ENCODE measurements at places on chromosomes 2 and 18. TPM values are rescaled to one million over a fixed set of nuclear protein-coding genes. Genes with fewer than 3 reads are reported as not detected.
A peak's percentile ranks its signal among the peaks of the same experiment; 100 is the strongest.

Gene FN1
- polyA plus RNA-seq = 468 TPM

GRCh38 chr2:21301871-21302455, 178.2 kb downstream of the TDRD15 start:
- no peak for DNase-seq

DNA sequence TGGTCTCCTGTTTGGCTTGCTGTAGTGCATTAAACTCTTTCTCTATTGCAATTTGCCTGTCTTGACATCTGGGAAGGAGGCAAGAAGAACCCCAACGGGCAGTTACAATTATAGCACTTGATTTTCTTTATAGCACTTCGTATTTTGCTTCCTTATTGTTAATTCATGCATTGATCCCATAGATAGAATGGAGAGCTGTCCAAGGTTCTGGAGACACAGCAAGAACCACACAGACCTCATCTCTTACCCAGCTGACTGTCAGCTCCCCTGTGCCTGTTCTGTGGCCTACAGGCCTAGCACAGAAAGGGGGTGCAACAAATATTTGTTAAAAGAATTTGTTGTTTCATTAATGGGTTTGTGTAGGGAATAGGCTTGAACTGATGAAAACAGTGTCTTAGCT, 194.3 kb downstream of the GALNT1 start:
- DNase-seq = peak; percentile 2

DNA sequence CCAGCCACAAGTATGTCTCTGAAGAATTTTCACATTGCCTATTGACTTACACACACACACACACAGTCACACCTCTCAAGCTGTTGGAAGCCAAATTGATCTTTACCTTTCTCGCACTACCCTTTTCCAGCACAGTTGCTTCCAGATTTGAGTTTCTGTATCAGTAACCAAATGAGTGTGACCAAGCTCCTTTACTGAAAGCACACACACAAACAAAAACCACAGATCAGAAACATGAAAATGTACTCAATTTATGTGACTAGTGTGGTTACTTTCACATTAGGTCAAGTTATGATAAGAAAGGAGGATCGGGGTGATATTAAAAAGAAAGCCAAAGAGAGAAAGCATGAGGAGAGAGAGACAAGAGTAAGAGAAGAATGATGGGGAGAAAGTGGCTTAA, 993.9 kb upstream of the POU3F3 start:
- DNase-seq = no peak

All from right renal pelvis (tissue), 4 donors.